ENCODE measurements at places on chromosomes 4 and X.
A peak's percentile ranks its signal among the peaks of the same experiment; 100 is the strongest.

GRCh38 chrX:86946569-86946968, 571.0 kb upstream of the KLHL4 start:
- DNase-seq, result no peak

DNA sequence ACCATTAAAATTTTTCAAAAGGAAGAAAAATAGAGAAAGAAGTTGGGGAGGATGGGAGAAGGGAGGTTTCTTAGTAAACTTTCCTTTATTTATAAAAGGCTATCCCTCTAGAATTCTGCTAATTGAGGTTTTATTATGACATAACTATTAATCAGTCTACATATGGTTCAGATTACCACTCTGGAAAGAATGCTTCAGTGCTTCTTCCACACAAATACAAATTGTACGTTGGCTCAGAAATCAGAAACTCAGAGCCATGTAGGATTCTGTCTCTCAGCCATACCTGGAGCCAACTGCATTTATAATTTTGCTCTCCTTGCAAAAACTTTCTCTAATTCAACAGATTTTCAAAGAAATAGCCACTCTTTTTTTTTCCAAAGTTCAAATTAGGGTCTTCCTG, 37.1 kb downstream of the SRPX start:
- no peak for DNase-seq

DNA sequence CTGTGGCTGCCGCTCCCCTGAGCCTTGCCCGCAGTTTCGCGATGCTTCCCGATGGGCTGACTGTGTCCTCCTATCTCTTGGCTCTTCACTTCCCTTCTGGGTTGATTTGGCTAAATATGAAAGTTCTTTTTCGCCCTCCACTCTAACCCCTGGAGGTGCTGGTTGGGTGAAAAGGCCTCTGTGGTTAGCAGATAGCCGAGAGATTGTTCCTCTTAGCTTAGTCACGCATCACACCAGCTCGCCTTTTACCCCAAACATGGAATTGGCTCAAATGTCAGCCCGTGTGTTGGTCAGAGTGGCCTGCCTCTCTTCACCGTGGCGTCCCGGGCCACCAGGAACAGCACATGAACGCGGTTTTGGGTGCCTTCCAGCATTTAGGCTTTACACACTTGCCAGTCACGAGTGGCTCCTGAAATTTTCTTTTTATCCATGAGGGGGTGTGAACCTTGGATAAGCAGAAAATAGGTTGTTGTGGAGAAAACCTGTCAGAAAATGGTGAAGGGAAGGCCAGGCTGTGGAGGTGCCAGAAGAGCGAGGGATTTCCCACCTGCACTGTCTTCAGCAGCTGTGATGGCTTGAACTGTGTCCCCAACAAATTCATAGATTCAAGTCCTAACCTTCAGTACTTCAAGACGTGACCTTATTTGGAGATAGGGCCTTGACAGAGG, 8.9 kb downstream of the CLCN4 start:
- no peak for DNase-seq

DNA sequence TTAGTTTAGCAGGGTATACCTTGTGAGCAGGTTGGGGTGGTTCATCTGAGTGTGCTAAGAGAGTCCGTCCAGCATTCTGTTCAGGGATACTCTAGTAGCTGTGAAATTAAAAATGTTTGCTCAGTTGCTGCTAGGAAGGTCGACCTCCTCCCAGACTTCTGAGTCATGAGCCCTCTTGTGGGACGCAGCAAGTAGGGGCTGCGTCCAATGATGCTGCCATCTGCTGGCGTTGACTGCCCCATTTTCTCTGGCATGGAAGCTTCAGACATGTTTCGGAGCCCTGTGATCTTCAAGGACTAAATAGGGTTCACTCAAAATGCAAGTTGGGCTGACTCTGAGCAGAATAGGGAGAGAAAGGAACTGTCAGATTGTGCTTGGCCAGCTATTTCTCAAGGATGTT, 201.0 kb upstream of the ARSJ start:
- peak; percentile 16 for DNase-seq

DNA sequence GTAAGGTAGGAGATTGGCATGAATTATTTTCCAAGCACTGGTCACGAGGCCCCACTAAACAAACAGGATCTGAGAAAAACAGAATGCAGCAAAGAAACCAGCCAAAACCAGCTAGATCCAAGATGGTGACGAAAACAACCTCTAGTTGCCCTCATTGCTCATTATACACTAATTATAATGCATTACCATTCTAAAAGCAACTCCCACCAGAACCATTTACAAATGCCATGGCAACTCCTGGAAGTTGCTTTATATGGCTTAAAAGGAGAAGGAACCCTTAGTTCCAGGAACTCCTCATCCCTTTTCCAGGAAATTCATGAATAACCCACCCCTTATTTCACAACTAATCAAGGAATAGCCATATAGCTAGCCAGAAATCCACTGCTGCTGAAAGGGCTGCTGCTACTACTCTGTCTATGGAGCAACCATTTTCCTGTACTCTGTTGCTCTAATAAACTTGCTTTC, 69.3 kb downstream of the ABCB7 start:
- DNase-seq, result no peak

GRCh38 chrX:153463031-153463430, 7.3 kb downstream of the HAUS7 start:
- DNase-seq, result no peak

GRCh38 chrX:149877636-149878035, 3.3 kb upstream of the MAGEA8 start:
- no peak for DNase-seq

- DNase-seq, result no peak
Observed at GRCh38 chr4:41158756-41159155, 55.6 kb downstream of the APBB2 start.

DNA sequence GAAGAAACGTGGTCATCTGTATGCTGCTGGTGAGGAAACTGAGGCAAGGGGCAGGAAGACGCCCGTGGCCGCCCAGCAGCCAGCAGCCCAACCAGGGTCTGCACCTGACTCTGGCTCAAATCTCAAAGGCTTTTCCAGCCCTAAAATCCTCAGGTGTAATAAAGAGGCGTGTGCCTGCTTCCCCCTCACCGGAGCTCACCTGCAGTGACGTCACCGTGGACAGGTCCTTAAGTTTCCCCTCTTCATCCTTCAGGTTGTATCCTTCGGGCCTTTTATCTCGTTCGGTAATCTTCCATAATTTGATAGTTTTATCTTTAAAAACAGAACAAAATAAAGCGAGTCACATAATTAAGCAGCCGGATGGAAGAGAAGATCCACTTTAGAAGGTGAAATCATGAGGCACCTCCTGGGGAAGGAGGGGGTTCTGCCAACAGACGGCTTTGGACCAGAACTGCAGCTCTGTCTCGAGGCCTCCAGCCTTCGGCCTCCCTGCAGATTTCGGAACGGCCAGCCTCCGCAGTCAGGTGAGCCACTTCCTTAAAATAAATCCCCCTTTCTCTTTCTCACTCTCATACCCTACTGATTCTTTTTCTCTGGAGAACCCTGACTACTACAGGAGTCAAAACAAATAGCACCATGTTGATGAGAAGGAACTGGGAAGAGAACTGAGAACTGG, 96.7 kb downstream of the PPP2R2C start:
- DNase-seq, result no peak

- DNase-seq, result no peak
Observed at GRCh38 chr4:127634181-127634580, 1.4 kb downstream of the INTU start.

DNA sequence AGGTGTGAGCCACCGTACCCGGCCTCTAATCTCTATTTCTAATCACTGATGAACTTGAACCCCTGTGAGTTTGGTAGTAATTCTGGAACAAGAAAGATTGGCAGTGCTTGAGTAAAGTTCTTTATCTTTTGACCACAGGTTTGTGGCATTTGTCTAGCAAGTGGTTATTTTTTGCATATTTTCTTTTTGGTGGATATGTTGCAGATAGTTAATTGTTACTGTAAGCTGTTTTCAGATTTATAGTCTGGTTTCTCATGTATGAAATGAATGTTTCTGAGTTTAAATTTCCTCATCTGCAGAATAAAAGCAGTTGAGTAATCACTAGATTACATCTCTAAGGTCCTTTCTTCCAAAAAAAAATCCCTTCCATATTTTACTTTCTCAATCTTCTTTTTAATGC, 105.2 kb downstream of the GASK1B start:
- DNase-seq, result no peak

GRCh38 chr4:177107288-177107921, 202.3 kb upstream of the NEIL3 start:
- DNase-seq, result no peak

DNA sequence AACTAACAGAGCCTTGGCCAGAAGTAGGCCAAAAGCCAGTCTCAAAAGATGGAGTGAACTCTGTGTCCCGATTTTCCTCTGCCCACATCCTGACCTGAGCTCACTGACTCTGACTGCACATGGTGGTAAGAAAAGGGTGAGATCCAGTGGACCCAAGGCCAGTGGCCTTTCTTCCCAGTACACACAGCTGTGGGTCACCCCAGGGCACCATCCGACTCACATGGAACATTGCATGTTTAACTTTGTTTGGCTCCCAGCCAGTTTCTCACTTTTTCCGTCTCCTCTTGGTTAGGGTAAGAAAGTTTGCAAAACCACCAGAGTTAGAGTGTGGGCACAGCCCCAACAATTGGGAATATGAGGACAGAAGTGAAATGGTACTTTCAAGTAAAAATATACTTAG, 69.8 kb downstream of the GAB1 start:
- DNase-seq, result no peak

DNA sequence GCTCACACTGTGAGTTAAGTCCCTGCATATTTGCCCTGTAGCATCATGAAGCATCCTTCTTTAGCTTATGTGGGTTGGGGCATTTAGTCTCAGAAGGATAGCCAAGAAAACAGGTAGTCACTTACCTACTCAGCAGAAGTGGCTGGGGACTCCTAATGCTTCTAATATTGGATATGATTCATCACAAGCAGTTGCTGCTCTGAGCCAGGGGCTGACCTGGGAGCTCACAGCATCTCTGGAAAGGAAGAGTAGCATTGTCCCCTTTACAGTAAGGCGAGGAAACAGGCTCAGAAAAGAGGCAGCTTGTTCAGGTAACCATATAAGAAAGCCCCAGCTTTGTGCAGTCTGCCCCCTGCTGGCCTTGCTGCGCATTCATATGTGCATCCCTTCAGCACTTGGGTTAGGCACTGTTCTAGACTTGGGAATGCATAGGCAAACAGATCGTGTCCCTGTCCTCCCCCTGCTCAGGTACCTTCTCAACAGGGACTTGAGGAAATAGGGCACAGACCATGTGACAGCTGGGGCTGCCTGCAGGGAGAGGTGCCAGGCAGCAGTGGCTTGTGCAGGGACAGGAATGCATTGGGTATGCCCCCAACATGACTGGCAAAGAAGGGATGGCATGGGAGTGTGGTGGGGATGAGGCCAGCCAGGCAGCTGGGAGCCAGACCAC, 35.7 kb upstream of the TBC1D14 start:
- peak; percentile 61 for DNase-seq

DNA sequence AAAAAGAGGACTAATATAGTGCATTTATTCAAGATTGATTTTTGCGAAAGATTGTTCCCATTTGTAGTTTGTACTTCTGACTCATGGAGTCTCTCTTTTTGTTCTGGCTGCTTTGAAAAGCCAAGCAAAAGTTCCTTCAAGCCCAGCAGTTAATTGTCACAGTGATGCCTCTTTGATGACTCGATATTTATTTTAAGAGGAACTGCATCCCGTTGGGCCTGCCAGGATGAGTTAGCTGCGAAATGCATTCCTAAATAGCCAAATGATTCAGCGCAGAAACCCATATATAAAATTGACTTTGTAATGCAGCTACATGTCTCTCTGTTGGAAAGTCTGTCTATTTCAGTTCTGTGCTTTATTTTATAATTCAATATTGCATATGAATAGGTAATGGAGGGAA, 295.1 kb downstream of the GBA3 start:
- DNase-seq, result no peak

DNA sequence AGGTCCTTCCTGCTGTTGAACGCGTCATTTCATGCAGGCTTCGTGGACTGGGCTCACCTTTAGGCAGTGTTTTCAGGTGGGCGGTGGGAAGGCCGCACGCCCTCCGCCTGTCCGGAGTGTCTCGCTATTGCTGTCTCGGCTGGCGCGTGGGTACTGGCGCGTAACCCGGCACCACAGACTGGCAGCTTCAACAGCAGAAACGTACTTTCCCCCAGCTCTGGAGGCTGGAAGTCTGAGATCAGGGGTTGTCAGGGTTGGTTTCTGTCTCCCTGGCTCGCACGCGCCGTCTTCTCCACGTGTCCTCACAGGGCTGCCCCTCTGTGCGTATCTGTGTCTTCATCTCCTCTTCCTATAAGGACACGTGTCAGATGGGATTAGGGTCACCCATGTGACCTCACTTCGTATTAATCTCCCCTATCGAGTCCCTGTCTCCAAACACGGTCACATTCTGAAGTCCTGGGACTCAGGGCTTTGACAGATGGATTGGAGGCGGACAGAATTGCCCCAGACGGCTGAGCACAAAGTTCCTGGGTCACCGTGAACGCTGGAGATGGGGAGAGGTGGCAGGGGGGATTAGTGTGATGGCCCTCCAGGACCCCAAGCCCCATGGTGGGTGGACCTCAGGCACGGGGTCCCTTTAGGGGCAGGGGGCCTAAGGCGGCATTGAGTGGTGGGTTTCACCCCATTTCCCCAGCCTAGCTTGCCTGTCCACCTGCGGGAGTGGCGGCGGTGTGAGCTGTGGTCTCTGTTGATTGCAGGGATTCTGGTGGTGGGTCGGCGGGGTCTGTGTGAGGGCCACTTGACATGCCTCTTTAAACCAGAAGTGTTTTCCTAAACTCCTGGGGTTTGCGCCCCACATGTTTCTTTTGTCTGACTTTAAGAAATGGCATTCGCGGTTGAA, 83.4 kb upstream of the LRPAP1 start:
- DNase-seq, result no peak

DNA sequence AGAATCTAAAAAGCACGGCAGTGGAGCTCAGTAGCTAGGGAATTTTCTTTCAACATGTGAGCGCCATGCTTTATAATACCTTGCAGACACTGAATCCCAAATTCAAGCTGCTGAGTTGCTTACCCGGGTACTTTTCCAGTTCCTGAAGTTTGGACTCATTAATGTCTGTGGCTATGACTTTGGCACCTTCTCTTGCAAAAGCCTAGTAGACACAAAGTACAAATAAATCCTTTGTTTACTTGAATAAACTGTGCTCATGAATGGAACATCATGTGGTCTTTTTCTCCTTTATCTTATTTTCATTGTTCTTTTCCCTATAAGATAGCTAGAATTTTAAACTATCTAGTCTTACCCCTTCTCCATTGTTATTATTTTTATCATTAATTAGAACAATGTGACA, 4.6 kb downstream of the BDH2 start:
- DNase-seq, result no peak

- DNase-seq, result no peak
Observed at GRCh38 chr4:38455092-38455862, 208.7 kb upstream of the KLF3 start.
